ENCODE measurements at places on chromosomes 5 and 9. TPM values are rescaled to one million over a fixed set of nuclear protein-coding genes. Genes with fewer than 3 reads are reported as not detected.

- DNase-seq: no peak
Measured at GRCh38 chr9:124863371-124863871, 1.5 kb downstream of the ARPC5L start.

DNA sequence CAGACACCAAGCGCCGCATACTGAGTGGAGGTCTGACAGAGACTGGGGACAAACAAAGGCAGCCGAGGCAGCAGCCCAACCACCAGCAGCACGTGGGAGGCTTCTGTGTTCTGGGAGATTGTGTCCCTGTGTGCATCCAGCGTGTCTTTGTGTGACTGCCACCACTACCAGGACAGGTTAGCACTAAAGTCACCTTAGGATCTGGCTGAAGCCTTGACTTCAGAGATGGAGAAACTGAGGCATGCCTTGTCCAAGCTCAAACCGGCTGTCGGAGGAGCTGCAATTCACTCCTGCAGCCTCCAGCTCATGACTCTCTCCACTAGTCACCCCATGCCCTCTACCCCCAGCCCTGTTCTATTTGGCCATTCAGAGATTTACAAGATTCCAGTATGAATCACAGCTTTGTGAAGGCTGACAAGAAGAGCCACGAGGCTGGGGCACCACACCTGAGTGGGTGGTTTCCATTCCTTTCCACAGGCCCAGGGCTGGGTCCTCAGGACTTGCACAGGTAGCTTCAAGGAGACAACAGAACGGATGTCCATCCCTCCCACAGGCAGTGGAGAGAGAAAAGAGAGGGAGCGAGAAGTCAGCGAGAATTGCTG lies 69.3 kb downstream of the SHB start:
- DNase-seq: no peak

OMD gene
- total RNA-seq: not detected

GRCh38 chr5:96926276-96926675 lies 9.6 kb upstream of the LNPEP start:
- DNase-seq: no peak

- no peak for DNase-seq
Measured at GRCh38 chr5:173582216-173583111, 34.0 kb downstream of the BOD1 start.

- DNase-seq: no peak
Measured at GRCh38 chr9:89922099-89922498, 317.3 kb downstream of the GADD45G start.

DNA sequence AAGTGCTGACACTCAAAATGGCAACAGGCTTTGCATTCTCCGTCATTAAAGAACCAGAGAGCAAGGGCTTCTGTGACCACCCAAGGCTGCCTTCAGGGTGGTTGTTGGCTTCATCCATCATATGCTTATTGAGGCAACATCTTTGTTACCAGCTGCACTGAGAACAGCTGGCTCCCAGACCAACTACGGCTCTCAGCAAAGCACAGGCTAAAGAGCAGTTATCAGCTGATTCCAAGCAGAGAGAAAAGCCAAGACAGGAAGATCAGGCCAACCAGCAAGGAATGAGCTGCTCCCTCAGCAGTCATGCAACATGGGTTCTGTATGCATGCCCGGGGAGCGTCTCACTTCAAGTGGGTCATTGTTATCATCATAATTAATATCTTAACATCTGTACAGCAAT lies 358.9 kb downstream of the ACTL7B start:
- no peak for DNase-seq

DNA sequence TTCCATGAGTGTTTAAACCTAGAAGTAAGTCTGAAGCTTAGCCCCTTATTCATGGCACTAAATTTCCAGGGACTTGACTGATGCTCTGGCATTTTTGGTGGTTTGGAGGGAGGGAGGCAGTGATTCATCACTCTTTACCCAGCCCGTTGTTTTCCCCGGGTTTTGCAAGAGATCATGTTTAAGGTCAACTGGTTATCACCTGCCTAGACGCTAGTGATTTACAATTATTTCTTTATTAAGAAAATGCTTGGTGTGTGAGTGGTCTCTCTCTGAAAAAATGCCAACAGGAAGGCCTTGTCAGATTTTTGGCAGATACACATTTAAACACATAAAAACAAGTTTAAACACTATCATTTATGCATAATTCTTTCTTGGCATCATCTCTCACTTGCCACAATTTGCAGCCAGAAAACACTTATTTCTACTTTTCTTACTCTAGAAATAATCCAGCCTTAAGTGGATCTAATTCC lies 737.9 kb upstream of the ZNF608 start:
- no peak for DNase-seq

- DNase-seq: no peak
Measured at GRCh38 chr9:100652850-100653249, 75.0 kb downstream of the CAVIN4 start.

- DNase-seq: no peak
Measured at GRCh38 chr9:84851935-84852585, 182.5 kb downstream of the NTRK2 start.

SYNPO gene
- 0.05 TPM for total RNA-seq

DNA sequence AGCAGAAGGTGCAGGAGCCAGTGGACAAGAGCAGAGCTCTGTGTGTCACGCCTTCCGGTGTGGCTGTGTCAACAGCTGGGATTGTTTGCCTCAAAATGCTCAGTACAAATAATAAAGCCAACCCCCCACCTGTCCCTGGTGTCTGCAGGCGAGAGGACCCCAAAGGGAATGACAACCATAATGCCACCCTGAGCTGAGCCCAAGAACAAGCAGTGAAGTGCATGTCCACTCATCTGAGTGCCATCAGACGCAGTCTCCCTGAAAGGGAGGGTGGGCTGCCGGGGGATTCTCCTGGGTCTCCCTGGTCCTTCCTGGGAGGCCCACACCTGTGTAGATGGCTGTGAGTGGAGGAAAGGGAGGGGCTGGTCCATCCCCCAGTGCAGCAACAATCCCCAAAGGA lies 328.8 kb upstream of the IRX1 start:
- no peak for DNase-seq

DNA sequence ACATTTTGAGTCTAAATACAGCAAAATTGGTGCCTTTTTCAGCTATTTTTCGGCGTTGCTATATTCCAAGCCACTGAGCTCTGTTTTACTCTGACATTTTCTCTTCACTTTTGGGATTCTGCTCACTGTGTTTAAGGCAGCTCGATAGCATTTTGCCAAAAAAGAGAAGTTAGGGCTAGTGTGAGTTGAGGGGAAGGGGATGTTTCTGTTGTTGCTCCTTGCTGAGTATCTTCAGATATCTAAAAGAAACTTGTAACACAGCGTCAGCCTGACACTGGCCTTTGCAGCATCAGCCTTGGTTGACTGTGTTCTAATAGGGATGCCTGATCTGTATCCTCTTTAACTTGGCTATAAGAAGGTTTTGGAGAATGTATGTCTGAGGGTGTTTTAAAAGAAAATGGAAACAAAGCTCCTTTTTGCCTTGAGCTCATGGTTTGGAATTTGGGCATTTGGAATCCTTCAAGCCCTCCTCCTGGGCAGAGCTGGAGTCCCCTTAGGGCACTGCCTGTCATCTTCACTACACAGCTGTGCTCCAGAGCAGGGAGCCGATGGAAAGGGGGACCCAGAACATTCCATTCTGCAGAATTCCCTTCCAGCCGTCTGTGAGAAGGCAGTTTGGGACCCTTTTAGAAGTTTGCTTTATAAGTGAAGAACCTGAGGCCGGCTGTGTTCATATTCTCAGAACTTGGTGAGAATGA lies 63.0 kb downstream of the EXOSC2 start:
- DNase-seq: no peak

SLC36A3 gene
- not detected for total RNA-seq

DNA sequence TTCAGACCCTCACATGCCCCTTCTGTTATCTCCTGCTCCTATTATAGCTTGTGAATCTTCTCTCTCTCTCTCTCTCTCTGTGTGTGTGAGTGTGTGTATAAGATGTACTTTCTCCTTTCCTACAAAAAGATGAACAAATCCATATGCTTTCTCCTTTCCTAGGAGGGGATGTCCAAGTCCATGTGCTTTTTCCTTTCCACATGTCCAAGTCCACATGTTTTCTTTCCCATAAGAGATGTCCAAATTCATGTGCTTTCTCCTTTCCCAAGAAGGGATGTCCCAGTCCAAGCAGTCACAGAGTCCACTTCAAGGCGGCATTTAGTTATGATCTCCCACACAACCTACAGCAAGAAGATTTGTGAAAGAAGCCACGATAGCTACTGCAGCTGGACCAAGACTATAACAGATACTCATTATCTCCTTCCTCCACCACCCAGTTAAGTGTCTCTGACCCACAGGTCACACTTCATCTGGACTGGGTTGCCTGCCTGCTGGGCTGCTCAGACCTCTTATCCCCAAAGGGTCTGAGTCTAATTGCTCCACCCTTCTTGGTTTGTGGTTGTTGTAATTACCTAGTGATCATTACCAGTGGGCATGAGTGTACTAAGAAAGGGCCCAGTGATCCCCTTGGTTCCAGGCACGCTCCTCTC lies 18.4 kb upstream of the FOXI1 start:
- no peak for DNase-seq

DNA sequence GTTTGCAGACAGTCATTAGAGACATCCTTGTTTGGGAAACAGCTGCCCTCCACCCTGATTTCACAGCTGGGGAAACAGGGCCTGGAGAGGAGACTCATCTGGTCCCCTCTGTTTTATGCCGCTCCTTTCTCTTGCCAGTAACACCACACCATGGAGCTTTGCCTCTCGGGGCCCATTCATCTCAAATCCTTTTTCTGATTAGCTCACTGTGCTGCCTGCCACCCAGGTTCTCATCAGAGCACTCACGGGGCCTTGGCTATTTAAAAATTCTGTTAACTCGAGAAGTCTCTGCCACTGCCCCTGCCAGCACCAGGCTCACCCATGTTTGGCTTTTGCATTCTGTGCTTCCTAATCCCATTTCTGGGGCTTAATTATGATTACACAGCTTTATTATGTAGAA lies 36.8 kb upstream of the C5orf58 start:
- no peak for DNase-seq

OTP gene
- not detected for total RNA-seq

NSG2 gene
- total RNA-seq: not detected

DNA sequence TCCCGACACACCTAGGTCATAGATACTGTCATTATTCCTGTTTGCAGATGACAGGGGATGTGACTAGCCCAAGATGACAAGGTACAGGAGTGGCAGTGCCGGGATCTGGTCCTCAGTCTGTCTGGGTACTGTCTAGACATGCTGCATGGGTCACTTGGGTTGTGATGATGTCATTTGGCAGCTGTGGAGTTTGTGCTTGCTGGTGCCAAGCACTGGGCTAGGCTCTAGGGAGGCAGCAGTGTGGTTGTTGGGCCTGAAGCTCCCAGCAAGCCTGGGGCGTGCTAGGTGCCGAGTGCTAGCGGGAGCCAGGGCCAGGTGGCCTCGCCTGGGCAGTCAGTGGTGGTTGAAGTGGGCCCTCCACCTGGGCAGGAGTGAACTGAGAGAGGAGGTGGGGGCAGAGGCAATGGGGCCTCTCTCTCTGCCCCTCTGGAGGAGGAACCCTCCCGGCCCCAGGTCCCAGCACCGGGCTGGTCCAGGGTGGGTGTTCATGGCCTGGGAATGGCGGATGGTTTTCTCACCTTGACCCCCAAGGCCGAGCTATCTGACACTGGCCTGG lies 8.8 kb upstream of the ASB6 start:
- DNase-seq: no peak

FREM1 gene
- not detected for total RNA-seq

FAM169A gene
- 3.6 TPM for total RNA-seq

DNA sequence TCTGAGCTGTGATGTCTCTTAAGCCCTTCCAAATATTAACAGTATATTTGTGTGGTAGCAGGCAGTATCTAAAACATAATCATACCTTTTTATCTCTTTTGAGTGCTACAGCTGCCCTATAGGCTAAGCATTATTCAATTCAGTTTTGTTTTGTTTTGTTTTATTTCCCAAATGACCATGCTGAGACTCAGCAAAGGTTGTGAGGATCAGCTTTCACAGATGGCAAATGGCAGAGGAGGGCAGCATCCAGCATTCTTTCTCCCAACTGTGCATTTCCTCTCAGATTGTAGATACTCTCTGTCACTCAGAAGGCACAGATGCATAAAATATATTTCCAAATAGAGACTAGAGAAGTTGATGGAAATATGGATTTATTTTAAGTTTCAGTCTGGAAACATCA lies 90.7 kb downstream of the DAPK1 start:
- no peak for DNase-seq

DNA sequence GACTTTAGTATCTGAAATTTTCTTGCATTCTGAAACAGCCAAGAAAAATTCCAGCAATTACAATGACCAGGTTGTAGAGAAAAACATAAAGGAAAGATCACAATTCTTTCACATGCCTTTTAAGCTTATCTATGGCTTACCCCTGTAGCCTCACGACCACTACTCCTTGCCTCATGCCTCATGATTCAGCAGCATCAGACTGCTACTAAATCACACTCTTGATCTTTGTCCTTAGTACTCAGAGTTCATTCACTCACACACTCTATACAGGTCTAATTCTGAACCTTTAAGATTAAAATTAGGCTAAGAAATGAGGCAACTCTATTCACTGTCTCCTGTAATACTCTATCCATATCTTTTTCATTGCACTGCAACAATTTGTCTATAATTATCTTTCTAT lies 415.1 kb downstream of the MLLT3 start:
- no peak for DNase-seq

GRCh38 chr5:78779262-78779661 lies 130.7 kb upstream of the LHFPL2 start:
- no peak for DNase-seq

ARSI gene
- total RNA-seq: not detected

- no peak for DNase-seq
Measured at GRCh38 chr9:134411440-134412297, 85.4 kb downstream of the RXRA start.

- no peak for DNase-seq
Measured at GRCh38 chr9:93577078-93577974, 942 bp downstream of the PHF2 start.

DNA sequence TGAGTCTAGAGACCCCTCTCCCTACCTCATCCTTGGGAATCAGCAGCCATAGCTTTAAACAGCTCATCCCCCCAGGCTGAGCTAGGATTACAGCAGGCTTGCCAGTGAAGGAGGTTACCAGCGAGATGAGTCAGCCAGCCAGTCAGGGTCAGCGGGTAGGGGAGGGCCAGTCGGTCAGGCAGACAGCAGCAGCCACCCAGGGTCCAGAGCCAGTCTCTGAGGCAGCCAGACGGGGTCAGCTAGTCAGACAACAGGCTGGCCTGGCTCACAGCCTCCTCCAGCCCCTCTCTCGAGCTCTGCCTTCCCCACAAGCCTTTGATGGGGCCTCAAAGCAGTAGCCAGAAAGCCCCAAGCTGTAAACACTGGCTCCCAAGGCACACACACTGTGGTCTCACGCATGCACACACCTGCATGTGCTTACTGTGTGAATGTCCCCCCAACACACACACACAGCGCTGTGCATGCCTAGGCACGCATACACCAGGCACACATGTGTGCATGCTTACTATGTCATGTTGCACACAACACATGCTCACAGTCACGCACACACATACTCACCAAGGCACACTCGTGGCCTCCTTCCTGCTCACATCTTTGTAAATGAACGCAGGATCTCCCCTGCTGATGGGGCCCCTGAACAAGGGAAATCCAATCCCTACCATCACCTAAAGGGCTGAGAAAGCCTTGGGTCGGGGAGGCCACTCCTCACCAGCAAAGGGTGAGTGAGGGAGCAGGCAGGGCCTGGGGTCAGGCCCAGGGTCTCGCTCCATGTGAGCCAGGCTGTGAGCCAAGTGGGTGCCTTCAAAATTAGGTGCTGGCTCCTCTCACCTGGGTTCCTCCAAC lies 28.2 kb upstream of the CPLX2 start:
- no peak for DNase-seq

CCDC187 gene
- not detected for total RNA-seq

FAT2 gene
- not detected for total RNA-seq

- no peak for DNase-seq
Measured at GRCh38 chr5:92265804-92266203, 882.7 kb upstream of the ARRDC3 start.

Measured in activated CD4-positive, alpha-beta T cell treated with anti-CD3 and anti-CD28 coated beads, Interleukin-2, amount 10 ng/mL, durations not matched to agents 7 days and 5 days (primary cell).